Hematopoietic multipotent progenitor cell treated with erythropoietin and hydrocortisone succinate and interleukin-3 and kit ligand, for 4 days (in vitro differentiated cells): ENCODE measurements at places on chromosomes 5 and 9.

- DNase-seq = no peak
Observed at GRCh38 chr5:115578657-115579056, 23.6 kb downstream of the TICAM2 start.

DNA sequence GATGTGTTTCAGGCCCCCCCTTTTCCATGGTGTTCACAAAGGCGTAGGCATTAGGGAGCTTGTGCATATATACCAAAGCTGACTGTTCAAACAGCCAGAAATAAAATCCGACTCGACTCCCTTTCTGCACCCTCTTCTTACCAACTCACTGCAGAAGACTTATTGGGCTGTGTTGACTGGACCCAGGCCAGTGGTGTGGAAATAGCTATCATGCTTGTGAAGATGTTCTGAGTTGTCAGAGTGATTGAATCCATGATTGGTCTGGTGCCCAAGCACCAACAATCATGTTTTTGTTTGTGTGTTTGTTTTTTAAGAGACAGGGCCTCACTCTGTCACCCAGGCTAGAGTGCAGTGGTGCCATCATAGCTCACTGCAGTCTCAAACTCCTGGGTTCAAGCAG lies 21.6 kb downstream of the TJP2 start:
- no peak for DNase-seq

DNA sequence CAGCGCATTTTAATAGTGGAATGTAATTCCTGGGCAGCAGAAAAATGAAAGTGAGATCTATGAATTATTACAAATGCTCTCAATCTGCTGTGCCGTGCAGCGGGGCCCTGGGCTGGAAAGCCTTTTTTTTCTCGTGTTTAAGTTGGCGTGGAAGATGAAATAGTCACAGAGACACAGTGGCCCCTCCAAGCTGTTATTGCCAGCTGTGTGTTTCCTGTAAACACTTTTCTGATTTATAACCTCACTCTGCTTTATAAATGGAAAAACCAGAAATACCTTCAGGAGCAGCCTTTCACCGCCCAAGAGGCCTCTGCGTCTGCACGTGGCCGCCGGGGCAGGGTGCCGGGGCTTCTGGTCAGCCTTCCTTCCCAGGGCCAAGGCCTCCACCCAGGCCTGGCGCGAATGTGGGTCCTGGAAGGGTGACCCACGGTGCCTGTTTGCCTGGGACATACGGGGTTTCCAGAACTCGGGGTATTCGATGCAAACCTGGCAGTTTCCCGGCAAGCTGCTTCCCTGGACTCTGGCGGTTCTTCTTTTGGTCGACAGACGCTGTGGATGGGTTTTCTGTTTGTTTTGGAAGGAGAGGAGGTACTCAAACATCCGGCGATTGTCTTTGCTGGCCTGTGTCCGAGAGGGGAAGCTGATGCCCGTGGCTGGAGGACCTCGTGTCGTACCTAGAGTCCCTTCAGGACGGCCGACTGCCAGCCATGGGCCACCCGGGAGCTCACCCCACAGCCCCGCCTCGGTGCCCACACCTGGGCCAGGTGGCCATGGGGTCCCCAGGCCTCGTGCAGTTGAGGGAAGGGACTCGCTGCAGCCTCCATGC lies 256.7 kb downstream of the PARP8 start:
- DNase-seq = no peak

DNA sequence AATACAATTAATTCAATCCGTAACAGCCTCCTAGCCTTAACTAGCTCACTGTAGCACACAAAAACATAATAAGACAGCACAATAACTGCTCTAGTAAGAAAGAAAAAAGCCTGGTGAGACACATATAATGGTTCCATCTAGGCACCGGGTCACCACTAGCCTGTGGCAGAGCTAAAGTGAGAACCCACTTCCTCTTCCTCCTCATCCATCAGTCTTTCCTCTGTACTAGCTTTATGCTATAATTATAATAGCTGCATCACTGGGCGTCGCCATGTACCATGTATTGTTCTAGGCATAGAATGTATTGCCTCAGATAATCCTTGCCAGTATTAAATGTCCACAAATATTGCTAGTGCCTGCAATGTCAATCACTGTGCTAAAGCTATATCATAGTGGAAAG lies 23.1 kb downstream of the ADRB2 start:
- peak; percentile 78 for DNase-seq

GRCh38 chr5:74506119-74506518 lies 134.4 kb downstream of the ENC1 start:
- DNase-seq = no peak

DNA sequence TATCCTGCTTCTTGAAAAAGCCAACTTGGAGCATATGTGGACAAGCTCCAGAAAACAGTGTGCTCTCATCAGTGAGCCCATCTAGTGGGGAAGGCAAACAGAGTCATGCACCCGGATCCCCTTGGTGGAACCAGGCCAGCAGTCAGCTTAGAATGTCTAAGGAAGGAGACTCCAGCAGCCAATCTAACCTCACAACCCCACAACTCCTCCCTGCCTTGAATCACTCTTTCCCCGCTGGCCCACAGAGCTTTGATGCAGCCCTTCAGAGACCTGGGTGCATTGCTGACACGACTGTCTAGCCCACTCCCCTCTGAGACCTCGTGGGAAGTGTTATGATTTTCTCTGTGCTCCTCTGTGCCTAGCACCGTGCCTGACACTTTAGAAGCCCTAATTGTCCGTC lies 623.7 kb downstream of the BNC2 start:
- no peak for DNase-seq

DNA sequence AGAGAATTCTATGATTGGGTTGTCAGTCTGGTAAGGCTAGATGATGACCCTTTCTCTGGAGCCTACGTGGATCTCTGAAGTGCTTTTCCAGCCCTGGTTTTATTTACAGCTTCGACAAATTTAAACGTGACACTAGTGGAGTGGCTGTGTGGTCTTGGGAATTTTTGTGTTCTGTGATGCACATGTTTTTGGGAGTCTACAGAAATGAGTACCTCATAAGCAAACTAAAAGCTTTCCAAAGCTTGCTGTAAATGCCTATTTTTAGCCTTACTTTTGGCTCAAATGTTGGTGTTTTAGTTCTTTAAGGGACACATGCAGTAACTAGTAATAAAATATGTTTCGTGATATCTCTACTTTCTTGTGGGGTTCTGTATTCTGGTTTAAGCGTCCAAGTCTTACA lies 3.3 kb downstream of the LARP1 start:
- DNase-seq = no peak

DNA sequence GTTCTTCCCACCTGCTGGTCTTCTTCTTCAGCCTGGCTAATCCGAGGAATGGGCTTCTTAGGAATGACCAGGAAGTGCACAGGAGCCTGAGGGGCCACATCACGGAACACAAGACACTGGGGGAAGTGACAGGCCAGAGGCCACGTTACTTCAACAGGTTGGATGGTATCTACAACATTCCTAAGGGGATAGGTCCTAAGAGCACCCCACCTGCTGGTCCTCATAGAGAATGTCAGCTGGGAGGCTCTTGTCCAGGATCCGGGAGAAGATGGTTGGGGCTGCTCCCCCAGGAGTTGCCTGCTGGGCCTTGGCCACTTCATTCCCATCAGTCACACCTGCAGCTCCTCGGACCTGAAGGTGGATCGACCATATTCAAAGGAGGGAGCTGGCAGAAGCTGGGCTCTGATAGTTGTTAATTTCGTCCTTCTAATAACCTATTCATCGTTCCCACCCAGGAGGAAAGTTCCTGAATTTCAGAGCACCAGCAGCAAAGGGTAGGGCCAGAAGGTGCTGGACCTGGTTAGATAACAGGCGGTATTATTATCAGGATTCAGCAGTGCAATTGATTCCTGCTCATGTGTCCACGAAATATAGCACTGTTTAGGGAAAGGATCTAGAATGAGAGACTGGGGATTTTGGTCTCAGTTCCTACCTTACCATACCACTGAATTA lies 1.3 kb downstream of the HINT2 start:
- DNase-seq = peak; percentile 44

- DNase-seq = no peak
Observed at GRCh38 chr5:52863715-52864290, 76.1 kb downstream of the ITGA1 start.

- peak; percentile 66 for DNase-seq
Observed at GRCh38 chr5:99104538-99105132, 175.8 kb upstream of the CHD1 start.

DNA sequence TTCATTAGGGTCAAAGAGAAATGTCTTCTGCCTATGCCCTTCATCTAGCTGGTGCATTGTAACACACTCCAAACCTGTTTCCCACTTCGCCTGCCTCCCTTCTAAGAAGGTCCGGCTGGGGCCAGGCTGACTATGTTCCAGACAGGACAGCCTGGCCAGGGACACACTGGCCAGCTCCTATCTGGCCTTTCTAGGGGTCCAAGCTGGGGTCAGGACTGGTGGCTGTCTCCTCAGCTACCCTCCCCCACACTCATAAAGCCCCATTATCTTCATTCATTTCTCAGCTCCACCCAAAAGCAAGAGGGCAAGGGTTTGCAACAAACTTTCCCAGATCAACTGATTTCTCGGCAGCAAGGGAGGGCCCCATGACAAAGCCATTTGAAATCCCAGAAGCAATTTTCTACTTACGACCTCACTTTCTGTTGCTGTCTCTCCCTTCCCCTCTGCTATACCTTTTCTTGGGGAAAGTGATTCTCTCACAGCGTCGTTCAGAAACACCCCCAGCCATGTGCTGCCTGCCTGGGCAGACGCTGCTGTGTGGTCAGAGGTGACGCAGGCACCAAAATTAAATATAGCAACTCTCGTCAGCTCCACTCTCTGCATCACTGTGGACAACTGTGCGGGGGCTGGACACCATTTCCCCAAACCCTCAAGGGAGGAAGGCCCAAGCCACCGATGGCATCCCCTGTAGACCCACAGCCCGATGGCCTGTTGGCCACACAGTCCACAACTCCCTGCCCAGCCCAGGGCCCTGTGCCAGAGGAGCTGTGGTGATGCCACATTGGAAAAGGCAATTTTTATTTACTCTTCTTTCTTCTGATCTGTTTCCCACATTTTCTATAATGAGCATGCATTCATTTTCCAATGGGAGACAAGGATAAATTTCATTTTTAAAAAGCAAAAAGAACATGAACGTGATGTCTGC lies 6.1 kb downstream of the IL13 start:
- peak; percentile 51 for DNase-seq

DNA sequence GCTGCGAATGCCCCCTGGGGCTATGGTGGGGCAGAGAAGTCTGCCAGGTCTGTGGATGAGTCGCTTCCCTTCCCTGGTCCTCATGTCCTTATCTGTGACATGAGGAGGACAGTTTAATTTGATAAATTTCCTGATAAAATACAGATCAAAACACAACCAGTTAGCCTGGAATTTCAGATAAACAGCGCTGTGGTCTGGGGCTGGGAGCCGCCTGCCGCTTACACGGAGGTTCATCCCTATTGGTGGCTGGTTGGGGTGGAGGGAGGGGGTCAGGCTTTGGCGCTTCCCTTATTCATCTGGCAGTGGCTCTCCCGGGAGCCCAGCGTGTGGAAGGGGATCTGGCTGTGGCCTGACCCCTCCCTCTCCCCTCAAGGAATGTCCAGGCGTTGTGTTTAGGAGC lies 17.9 kb downstream of the CRB2 start:
- DNase-seq = peak; percentile 87

DNA sequence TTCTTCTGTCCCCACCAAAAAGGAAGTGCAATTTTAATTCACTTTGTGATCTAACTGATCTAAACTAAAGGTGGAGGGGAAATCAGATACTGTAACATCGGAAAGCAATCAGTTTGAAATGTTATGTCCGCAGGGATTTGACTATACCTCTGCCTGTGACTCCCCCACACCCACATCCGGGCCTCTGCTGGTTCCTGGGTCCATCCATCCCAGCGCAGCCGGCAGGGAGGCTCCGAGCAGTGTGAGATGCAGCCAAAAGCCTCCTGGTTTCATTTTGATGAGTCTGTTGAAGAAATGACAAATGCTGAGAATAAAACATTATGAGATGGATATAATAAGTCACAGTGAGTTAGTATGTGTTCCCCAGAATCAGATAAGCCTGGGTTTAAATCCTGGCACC lies 8.6 kb downstream of the FSTL4 start:
- DNase-seq = no peak

DNA sequence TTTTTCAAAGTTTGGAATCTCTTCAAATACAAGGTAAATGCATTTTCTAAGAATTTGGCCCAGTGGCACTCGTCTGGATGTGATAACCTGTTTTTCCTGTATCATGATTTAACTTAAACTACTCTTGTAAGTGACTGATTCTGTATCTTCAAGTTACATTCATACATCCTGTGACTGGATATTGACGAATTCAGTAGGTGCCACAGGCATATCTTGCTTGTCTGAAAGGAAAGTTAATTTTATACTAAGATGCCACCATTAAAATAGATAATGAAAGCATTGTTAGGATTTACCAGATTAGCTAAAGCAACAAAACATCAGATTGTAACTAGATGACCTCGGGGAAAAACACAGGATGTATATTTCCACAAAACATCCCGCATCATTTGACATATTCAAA lies 175.3 kb upstream of the ZNF608 start:
- no peak for DNase-seq

DNA sequence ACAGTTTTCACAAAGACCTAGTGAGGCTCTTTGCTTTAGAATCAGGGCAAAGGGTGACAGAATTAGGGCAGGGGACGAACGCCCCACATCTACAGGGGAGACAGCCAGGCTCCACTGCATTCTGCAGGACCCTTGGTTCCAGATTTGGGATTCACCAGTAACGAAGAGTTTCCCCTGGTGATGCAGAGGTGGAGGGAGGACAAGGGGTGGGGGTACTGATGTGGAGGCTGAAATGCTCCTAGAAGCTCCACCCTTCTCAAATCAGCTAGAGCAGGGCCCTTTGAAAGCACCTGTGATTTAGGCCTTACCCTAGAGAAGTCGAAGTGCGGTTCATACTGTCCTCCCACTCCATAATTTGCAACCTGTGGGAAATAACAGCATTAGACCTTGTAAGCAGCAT lies 29.1 kb downstream of the P4HA2 start:
- no peak for DNase-seq

DNA sequence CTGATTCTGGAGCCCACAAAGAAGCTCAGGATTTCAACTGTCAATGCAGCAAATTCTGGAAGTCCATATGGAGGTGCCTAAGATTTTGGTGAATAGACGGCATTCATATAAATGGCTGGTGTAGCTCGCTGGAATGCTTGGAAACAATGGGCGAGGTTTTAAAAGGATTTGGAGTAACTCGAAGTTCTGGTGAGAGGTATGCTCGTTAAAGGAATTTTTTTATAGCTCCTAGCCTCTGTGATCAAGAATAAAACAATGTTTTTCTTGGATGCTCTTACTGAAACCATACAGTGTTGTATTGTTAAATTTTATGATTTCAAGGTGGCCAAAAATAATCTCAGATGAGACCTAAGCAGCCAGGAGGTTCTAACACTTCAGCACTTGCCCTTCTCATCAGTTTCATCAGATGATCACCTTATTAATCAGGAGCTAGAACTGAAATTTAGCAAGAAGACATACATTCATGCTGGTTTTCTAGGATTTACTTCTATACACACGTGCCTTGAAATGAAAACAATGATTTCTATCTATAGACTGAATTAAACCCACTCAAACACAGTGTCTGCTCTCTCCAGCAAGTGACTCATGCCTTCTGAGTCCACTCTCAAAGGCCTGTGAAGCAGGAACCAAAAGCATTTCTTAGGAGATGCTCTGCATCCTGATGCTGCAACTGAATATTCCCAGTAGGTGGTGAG lies 79.2 kb downstream of the OTULIN start:
- DNase-seq = no peak

GRCh38 chr9:10605388-10605787 lies 7.4 kb downstream of the PTPRD start:
- no peak for DNase-seq
